ENCODE measurements at places on chromosomes 3 and 15.

DNA sequence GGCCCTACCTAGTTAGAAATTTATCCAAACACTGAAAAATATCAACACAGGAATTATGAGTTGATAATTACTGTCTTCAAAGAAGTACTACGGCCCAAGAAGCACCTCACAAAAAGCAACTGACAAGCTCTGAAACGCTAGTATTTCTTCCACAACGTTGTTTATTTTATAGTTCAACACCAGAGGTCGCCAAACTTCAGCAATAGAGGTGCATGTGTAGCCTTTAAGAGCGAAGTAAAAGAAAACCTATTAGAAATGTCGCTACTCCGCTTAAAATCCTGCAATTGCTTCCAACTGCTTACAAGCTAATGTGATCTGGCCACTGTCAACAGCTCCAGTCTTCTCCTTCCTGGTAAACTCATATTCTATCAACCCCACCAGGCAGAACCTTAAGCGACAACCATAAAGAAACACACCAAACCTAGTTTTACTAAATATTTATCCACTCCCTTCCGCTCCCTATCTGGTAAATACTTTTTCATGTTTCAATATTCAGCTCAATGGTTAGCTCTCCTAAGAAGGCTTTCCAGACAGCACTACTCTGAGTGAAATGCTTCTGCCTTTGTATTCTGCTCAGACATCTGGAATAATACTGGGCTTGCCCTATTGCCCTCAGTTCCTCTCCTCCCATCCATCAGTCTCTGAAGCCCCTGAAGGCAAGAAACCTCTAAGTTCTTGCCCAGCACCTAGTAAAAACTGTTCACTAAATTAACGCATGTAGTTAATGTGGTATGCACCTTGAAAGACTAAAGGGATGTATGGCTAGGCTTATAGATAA, 110.2 kb downstream of the NR1I2 start:
- peak; percentile 72 for DNase-seq

DNA sequence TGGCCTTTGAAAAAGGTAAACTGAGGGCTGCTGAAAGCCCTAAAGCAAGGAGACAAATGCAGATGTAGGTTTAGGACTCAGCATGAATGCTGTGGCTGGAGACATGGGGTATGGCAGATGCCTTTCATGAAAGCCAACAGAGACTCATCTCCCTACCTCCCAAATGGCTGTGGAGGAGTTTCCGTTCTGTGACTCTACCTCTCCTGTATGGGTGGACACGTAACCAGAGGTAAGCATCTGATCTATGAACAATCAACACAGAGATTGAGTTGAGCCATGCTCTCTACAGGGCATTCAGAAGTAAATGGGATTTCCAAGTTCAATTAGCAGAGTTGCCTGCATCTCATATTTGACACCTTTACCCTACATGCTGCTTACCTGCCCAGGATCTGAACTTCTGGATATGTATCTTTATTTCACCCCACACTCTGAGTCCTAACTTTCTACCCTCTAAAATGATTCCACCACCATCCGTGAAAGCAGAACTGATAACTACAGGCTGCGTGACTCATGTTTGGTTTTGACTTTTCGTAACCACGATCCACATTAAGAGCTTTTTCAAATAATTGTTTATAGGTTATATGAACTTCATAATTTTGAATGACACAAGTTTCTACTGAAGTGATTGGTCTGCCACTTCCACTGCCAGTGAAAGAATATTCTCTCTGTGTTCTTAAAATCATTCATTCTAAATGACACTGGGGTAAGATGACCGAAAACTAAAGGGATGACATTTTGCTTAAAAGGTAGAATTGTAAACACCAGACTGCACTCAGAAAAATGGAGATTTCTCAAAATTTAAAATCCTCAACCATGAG, 1058.7 kb downstream of the FHIT start:
- DNase-seq: no peak

DNA sequence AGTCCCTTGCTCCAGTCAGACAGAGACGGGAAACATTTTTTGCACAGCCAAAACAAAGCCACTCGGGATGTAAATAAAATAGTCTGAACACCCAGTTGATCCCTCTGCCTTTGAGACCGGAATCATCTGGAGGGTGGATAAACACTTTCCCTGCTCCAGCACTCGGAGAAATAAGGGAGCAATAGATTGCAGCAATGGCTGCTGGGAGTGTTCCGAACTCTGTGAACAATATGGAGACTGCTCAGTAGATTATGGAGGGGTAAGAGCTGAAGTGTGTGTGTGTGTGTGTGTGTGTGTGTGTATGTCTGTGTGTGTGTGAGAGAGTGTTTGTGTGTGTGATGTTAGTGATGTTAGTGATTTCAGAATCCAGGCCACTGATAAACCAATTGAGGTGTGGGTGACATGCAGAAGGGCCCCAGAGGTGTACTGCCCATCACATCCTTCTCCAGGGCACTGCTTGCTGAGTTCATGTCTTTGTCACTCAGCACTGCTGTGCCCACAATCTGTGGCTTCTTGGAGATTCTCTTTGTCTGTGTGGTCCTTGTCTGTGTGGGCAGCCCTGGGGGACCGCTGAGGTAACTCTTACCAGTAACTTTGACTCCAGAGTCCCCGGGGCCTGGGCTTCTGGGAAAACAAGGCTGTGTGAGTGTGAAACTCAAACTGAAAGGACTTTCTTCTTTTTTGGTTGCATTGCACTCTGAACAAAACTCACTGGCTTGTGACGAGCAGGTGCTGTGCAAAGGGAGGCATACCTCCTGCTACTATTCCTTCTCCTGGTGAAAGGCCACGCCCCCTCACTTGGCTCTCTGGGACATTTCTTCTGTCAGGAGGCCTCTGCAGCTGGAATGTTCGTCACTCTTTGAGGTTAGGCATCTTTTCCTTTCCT, 23.0 kb downstream of the CRYGS start:
- no peak for DNase-seq

DNA sequence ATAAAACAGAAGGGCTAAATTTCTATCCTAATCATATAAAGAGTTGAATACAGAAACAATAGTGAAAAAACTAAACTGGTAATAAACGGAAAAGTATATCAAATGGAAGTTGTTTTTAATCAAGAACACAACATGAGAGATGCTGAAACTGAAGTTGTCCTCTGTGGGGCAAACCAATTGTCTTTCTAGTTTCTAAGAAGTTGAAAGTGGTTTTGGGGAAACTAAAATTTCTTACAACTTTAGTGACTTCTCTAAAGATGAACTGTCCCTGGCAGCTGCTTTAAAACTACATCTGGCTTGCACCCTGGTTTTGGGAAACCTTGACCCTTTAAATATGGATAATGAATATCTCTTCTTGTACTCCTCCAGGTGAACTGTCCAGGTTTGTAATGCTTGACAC, 155.6 kb downstream of the ADAM10 start:
- DNase-seq: no peak

Measured in NCI-H1105 treated with DMSO at 0.1 percent for 48 hours (cell line).